ENCODE measurements at places on chromosomes 5 and 9. TPM values are rescaled to one million over a fixed set of nuclear protein-coding genes. Genes with fewer than 3 reads are reported as not detected.

Gene PCDHB16
- total RNA-seq, result 3.8 TPM

Gene ALDOB
- total RNA-seq, result not detected

Gene INSL6
- total RNA-seq, result not detected

Gene NTNG2
- total RNA-seq, result 0.56 TPM

Gene LOX
- total RNA-seq, result 34.2 TPM

Gene TUSC1
- total RNA-seq, result 34.8 TPM

Gene RHOBTB3
- total RNA-seq, result 72.5 TPM

Gene MAMDC4
- total RNA-seq, result 11.4 TPM

Gene PDZD2
- total RNA-seq, result 4.4 TPM

Gene CBY3
- total RNA-seq, result not detected

Gene PTGDS
- 30.8 TPM for total RNA-seq

Gene KIF4B
- total RNA-seq, result not detected

Gene F2R
- 27.9 TPM for total RNA-seq

Gene ECM2
- total RNA-seq, result 15.2 TPM

Gene PCDHGB6
- 11.4 TPM for total RNA-seq

Gene OR1J2
- not detected for total RNA-seq

Gene PCDHGC4
- 2.5 TPM for total RNA-seq

Gene MAMDC2
- total RNA-seq, result 19.6 TPM

Gene LCN12
- 85.0 TPM for total RNA-seq

Gene SETD9
- 11.2 TPM for total RNA-seq

Gene GLDC
- total RNA-seq, result 1.7 TPM

Gene C9
- total RNA-seq, result not detected

Gene SPATA31D4
- total RNA-seq, result not detected

Gene FOXD4L3
- not detected for total RNA-seq

Gene MYOT
- 0.81 TPM for total RNA-seq

Gene PCDHA13
- 3.5 TPM for total RNA-seq

Gene HAPLN1
- not detected for total RNA-seq

Gene RAB24
- total RNA-seq, result 32.1 TPM

Gene CCDC112
- 4.9 TPM for total RNA-seq

Gene TNIP1
- 90.4 TPM for total RNA-seq

Gene TMEM8B
- total RNA-seq, result 15.0 TPM

Gene GPRIN1
- 0.27 TPM for total RNA-seq

Gene GMCL2
- not detected for total RNA-seq

All from thyroid gland (tissue), 4 donors.